ENCODE measurements at places on chromosomes 5 and 9.

DNA sequence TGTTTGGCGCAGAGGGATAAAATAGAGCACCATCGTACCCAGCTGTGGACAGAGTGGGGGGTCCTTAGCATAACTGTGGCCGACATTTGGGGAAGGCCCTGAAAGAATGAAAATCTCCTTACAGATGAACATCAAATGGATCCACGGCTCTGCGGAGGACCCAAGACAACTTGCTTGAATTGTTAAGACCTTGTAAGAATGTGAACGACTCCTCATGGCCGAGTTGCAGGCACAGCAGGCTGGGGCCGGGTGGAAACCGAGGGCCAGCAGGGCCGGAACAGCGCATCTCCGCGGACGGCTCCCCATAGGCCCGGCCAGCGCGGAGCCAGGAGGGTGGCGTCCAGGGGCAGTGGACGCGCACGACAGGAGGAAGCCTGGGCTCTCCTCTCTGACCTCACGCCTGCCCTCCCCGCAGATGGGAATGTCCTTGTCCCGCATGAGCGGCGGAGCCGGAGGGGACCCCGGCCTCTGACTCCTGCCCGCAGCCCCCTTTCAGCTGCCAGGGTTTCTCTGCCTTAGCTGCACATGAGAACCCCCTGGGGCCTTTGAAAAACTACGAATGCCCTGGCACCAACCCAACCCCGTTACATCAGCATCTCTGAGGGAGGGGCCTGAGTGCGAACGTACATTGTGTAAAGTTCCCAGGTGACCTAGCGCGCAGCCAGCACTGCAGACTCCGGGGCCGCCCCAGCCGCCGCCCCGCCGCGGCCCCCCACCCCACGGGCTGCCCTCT is 36.2 kb upstream of the PTCH1 start:
- DNase-seq, result peak; percentile 32

- DNase-seq, result no peak
Observed at GRCh38 chr5:59092758-59093157, 509.9 kb downstream of the RAB3C start.

DNA sequence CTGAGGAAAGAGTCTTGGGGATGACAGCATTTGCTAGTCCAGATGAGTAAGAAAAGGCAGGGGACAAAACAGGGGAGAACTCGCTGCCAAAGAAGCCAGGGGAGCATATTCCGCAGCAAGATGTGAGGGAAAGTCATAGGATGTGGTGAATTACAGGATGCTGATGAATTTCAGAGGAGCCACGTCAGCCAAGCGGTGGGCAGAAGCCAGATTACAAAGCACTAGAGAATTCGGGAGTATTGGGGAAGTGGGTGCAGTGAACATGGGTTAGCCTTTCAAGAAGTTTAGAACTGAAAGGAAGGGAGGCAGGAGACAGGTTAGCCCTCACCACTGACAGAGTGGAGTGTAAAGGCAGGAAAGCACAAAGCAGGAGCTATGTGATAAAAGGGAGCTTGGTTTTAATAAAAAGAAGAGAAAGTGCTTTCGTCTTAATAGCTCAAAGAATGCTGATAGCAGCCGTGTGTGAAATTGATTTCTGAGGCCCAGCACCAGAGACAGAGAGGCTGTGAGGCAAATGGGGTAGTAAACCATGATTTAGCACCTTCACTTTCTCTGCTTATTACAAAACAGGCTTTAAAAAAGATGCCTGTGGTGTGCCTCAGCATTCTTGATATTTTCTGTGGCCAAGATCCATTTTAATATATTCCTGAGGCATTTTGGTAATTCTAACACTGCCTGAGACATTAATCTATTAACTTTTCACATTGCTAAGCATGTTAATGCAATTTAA is 16.9 kb downstream of the ADAMTSL1 start:
- no peak for DNase-seq

GRCh38 chr5:158354958-158355357 is 496.0 kb upstream of the CLINT1 start:
- no peak for DNase-seq

- DNase-seq, result no peak
Observed at GRCh38 chr5:109113608-109114007, 296.2 kb downstream of the PJA2 start.

DNA sequence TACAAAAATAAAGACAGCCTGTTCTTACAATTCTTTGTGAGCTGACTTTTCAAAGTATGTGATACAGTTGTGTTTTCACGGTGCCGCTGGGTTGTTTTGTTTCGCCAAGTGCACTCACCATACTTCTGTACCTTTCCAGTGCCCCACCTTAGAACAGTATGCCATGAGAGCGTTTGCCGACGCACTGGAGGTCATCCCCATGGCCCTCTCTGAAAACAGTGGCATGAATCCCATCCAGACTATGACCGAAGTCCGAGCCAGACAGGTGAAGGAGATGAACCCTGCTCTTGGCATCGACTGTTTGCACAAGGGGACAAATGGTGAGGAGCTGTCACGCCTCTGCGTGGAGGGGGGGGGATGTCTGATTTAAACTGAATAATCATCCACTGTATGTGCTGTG is 12.9 kb downstream of the CCT5 start:
- DNase-seq, result no peak

- peak; percentile 82 for DNase-seq
Observed at GRCh38 chr9:131762356-131762932, 22.6 kb upstream of the RAPGEF1 start.

DNA sequence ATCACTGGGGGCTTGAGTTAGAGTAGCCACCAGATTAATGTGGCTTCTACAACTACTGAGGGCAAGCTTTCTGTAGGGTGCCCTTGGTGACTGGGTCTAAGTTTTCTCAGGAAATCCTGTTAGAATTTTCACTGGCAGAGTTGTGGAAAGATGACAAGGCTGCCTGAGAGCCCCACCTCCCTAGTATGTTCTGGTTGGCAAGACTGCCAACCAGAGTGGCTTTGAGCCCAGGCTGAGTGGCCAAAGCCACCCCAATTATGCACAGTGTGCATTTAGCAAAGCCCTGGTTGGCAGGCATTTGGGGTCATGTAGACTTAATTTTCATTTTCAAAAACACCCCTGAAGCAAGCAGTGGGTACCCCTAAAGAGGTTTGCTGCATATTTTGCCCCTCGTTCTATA is 136.7 kb upstream of the HAPLN1 start:
- no peak for DNase-seq

DNA sequence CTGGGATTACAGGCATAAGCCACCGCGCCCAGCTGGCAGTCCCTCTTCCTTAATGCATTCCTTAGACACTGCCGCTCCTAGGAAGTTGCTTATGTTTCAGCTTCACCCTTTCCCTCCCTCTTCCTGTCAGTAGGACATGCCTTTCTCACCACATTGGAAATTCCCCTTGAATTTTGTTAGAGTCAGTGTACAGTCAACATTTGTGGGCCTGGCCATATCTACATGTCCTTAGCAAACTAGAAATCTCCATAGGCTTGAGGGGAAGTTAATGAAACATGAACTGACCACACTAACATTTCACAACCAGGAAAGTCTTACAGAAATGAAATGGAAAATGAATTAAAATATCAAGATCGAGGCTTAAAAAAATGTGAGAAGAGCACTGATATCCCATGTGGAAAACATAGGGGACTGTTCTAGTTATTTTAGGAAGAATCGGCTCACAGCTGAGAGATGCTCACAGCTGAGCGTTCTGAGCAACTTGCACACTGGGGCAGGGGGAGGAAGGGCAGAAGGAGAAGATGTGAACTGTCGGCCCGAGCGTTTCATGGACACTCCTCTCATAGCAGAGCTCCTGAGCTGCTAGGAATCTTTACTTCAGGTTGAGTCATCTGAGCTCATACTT is 21.1 kb upstream of the LVRN start:
- DNase-seq, result no peak

DNA sequence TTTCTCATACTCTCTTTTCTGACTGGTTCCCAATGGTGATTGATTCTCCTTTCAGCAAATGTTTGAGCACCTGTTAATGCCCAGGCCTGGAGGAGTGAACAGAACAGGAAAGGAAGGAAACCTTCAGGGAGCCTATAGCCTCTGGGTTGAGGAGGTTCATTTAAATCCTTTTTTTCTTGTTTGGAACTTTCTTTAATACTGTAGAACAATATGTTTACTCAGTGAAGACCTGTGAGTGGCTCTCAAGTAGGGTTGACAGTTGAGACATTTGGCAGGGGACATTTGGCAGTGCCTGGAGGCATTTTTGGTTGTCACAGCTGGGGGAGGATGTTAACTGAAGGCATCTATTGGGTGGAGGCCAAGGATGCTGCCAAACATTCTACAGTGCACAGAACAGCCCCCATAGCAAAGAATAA is 6.1 kb upstream of the FAM120AOS start:
- no peak for DNase-seq

- no peak for DNase-seq
Observed at GRCh38 chr5:164597293-164597900, 1092.0 kb downstream of the MAT2B start.

DNA sequence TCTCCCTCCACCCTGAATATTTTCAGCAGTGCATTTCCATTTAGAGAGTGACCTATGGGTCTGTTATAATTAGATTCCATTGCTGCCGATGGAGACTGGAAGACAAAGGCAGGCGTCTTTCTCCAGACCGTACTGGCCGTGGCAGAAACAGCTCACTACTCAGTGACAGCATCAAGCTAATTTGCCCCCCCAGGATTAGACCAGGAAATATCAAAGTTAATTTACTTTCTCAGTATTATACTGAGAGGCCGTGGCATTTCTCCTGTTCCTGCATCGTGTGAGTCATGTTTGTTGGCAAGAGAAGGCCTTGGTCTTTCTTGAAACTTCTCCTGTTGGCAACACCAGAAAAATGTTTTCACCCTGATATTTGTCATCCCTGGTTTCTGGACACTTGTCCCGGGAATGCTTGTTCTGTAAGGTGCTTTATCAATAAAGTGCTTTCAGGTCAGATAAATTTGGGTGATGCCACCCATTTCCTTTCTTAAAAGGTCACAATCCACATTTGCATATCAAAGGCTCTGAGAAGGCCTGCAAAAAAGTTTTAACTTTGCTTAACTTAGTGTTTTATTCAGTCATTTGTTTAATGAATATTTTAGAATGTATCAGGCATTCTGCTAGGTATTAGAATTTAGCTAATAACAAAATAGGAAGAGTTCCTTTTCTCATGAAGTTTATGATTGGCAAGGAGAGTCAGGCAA is 28.4 kb downstream of the SV2C start:
- no peak for DNase-seq

DNA sequence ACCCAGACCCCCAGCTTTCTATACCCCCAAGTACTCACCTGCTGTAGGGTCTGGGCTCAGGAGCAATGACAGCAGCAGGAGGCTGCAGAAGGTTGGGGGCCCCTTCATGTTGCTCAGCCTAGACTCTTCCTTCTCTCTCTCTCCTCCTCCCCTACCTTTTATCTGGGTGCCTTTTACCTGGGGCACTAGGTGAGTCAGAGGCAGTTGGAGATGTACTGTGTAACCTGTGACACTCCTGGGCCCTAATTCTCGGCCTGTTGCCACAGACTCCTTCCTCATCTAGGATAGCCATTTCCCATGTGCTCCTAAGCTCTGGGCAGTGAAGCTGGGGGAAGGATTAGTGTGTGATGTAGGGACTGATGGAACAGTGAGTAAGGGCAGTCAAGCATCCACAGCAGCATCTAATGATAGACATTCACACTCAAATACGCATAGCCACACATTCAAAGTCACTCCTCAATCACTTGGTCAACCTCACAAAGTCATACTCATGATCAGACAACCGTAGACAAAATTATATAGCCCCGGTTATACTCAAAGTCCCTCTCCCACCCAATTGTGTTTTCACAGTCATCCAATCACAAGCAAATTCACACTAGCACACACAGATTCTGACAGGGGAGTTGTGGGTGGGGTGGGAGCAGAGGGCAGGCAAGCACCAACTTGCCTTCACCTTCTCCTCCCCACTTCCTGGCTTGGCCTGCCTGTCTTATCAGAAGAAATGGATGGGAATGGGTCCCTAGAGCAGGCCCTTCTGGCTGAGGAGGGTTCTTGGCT is at the start of gene CCL27:
TSS of gene CCL27 (minus strand) at position 132 of the 777 bp plus-strand sequence. CDS start at position 108, 24 bp downstream.
- DNase-seq, result no peak

- no peak for DNase-seq
Observed at GRCh38 chr9:101480386-101480785, 44.8 kb upstream of the ALDOB start.

DNA sequence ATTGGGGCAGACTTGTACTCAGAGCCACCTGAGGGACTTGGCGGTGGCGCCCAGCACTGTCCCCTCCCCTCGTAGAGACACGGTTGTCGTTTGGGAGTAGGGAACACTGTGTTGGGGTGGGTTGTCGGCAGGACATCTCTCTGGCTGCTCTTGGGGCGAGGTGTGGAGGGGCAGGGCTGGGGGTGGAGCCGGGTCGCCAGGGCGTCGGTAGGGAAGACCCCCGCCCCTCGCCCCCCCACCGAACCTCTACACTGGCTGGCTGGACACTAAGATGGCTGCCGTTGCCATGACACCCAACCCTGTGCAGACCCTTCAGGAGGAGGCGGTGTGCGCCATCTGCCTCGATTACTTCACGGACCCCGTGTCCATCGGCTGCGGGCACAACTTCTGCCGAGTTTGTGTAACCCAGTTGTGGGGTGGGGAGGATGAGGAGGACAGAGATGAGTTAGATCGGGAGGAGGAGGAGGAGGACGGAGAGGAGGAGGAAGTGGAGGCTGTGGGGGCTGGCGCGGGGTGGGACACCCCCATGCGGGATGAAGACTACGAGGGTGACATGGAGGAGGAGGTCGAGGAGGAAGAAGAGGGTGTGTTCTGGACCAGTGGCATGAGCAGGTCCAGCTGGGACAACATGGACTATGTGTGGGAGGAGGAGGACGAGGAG is 778 bp downstream of the TRIM41 start:
- peak; percentile 59 for DNase-seq

- no peak for DNase-seq
Observed at GRCh38 chr9:32399110-32399815, 14.8 kb downstream of the ACO1 start.

GRCh38 chr9:120893611-120894307 is 16.8 kb upstream of the PHF19 start:
- DNase-seq, result no peak

GRCh38 chr5:178545176-178545575 is 45.0 kb downstream of the COL23A1 start:
- DNase-seq, result no peak

DNA sequence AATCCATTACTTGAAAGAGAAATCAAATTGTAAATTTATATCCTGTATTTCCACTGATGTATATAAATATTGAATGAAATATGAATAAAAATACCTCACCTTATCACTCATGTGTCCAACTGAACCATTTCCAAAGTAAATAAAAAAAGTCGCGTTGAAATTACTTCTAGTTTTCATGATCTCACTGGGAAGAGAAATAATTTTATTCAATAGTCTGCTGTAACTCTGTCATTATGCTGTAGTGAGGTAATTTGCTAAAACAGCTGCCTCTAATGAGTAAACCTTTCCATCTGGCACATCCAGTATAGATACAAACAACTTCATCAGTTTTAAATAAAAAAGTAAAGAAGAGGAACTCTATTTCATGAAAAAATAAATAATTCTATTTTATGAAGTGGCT is 611.5 kb downstream of the ZNF608 start:
- DNase-seq, result no peak
